MG63 (cell line): ENCODE measurements at places on chromosomes 1 and 21.
A peak's percentile ranks its signal among the peaks of the same experiment; 100 is the strongest.

DNA sequence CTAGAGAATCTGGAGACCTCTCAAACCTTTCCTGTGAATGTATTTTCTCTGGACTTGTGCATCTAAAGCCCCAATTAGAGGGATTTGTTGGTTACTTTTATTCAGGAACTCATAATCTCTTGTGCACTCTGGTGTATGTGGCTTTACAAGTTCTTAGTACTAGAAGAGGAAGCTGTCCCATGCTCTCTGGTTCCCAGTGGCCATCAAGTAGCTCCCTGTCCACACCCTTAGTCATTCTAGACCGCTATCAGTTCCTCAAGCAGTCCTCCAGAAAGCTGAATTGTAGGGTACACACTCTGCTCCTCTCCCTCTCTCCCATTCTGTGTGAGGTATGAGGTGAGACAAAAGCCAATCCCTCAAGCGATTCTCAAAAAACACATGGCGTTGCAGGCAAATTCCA is 470.3 kb downstream of the PTPRC start:
- DNase-seq, result no peak

GRCh38 chr1:31624731-31625514 is 7.4 kb downstream of the HCRTR1 start:
- DNase-seq, result no peak

DNA sequence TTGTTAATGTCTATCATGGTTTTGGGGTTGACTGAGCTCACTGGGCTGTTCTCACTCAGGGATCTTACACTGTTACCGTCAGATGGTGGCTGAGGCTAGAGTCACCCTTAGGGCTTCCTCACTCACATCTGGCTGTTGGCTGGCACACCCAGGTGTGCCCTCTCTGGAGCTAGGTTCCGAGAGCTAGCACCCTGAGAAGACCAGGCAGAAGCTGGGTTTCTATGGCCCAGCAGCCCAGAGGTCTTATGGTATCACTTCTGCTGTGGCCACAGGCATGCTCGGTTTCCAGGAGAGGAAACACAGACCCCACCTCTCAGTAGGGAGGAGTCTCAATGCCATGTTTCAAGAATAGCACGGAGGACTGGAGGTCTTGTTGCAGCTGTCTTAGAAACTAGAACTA is 20.7 kb upstream of the KIF1B start:
- DNase-seq, result no peak

DNA sequence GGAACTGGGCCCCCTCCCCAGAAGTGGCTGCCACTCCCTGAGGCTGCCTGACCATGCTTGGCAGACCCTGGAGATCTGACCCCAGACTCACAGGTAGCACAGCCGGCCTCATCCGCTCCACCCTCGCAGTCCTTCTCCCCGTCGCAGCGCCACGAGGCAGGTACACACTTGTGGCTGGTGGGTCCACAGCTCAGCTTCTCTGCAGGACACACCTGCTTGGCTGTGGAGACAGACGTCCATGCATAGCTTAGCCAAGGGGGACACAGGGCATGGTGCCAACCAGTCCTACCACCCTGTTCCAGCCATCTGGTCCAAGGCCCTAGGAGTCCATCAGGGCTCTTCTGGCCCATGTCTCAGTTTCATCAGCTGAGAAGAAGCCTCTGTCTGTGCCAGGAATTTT is 42.2 kb upstream of the MAGOH start:
- DNase-seq, result no peak

GRCh38 chr21:14448784-14449183 is 65.8 kb upstream of the HSPA13 start:
- DNase-seq, result no peak

DNA sequence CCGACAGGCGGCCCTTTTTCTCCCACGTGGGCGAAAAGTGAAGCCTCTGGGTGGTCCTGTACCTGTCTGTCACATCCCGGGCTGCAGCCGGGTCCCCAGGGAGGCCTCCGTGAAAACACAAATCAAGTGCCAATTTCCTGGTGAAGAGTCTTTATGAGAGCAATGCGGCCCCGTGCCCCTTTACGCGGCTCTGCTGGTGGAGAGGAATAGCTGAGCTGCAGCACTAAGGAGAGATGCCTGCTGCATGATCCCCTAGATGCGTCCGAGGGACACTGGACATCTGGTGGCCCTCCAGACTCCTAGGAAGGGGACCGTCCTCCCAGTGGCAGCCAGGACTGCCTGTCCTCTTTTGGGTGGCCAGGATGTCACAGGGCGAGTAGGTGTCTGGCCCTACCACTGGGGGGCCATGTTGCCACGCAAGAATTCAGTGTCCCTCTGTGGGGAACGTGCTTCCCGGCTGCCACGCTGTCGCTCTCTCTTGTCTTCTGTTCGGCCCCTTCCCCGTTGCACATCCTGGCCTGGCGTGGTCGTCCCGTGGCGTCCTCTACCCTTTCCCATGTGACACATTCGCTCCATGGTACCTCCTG is 38.7 kb downstream of the COL18A1 start:
- DNase-seq, result no peak

GRCh38 chr1:77768006-77768405 is 8.4 kb upstream of the USP33 start:
- no peak for DNase-seq

- no peak for DNase-seq
Measured at GRCh38 chr1:191831572-191831971, 326.7 kb upstream of the RGS18 start.

- peak; percentile 70 for DNase-seq
Measured at GRCh38 chr1:226939438-226940028, 561 bp upstream of the COQ8A start.

- DNase-seq, result no peak
Measured at GRCh38 chr1:84936116-84936810, 43.3 kb upstream of the LPAR3 start.

DNA sequence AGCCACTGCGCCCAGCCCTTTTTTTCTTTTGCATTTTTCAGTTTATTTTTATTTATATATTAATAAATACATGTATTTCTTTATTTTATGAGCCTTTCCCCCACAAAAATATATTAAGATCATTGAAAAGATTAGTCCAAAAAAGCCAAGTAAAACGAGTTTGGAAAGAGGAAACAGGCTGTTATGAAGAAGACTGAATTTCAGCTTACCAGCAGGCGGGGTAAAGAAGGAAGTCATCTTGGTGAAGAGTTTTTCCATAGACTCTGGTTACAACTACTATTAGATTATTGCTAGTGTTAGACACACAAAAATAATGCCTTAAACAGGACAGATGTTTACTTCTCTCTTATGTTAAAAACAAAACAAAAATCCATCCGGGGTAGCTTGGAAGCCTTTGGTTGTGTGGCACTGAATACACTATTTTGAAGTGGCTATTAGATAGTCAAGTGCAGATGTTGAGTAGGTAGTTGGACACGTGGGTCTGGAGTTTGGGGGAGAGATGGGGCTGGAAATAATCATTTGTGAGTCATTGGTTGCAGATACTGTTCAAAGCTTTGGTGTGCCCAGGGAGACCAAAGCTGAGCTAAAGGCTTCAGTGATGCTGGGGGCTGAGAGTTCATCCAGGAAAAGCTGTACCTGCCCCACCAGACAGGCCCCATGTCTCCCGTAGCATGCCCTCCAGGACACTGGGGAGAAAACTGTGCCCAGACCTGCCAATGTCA is 8.7 kb upstream of the LRRC71 start:
- DNase-seq, result no peak

- peak; percentile 32 for DNase-seq
Measured at GRCh38 chr1:234743791-234744611, 134.0 kb upstream of the IRF2BP2 start.

- DNase-seq, result no peak
Measured at GRCh38 chr1:167997037-167997575, 60.2 kb upstream of the MPC2 start.

- no peak for DNase-seq
Measured at GRCh38 chr1:60151311-60151710, 77.7 kb upstream of the C1orf87 start.

- DNase-seq, result no peak
Measured at GRCh38 chr1:6776389-6776788, 8.9 kb upstream of the CAMTA1 start.

DNA sequence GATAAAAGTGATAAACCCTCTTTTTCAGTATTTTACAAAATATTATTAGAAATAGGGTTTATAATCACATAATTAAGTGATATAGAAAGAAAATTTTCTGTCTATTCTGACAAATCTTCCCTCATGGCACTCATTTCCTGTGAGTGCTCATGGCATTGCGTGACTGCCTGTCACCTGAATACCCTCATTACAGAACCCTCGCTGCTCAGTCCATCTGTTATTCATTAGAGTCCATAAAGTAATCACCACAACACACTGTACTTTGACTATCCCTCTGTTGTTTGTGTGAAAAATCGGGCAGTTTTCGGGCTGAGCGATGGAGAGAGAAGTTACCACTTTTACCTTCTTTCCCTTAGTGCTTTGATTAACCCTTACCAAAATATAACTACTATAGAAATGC is 100.4 kb upstream of the BRINP3 start:
- peak; percentile 20 for DNase-seq

DNA sequence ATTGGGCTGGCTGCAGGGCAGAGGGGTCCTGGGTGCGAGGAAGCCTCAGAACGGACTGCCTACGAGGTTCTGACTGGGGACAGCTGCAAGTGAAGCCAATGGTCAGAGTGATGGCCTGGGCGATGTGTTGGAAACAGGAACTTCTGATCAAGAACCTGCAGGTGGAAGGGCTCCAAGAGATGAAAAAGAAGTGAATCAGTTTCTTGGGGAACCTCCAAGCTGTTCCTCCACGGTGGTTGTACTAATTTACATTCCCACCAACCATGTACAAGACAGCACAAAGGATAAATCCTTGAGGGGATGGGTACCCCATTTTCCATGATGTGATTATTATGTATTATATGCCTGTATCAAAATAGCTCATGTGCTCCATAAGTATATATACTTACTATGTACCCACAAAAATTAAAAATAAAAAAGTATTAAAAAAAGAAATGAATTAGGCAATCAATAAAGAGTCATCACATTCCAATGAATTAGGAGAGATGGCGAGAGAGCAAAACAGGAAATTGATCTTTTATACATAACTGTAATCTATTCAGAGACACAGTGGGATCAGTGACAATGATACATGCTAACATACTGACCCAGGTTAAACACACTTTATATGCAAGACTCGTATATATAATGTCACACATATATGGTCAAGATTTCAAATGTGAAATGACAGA is 58.1 kb downstream of the PTPN14 start:
- peak; percentile 48 for DNase-seq

- no peak for DNase-seq
Measured at GRCh38 chr1:82947278-82947677, 1051.7 kb downstream of the TTLL7 start.

GRCh38 chr1:168091720-168092550 is 44.8 kb downstream of the GPR161 start:
- DNase-seq, result no peak

DNA sequence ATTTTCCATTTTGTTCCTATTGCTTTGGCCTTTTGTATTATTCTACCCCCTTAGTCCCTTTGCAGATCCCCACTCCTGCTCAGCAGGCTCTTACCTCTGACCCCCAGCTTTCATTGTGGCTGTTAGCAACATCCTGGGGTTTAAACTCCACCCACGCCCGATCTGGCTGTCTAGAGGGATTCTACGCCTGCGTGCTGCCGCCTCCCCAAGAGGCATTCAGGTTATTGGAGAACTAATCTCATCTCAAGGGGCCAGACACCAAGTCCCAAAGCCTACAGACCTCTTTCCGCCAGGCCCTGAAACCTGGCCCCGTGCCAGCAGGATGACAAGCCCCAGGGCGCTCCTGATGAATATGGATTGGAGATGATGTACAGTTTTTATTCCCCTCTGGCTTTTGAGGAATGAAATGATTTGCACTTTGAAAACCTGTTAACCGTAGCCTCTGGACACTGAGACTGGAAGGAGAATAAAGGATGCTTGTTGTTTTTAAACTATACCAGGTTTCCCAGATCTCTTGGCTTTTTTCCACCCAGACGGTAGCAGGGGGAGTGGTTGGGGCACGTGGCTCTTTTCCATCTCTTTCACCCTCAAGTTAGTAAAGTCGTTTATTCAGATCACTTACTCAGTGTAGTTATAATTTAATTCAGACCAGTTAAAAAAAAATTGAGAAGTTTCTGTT is 14.5 kb upstream of the IKBKE start:
- DNase-seq, result no peak

DNA sequence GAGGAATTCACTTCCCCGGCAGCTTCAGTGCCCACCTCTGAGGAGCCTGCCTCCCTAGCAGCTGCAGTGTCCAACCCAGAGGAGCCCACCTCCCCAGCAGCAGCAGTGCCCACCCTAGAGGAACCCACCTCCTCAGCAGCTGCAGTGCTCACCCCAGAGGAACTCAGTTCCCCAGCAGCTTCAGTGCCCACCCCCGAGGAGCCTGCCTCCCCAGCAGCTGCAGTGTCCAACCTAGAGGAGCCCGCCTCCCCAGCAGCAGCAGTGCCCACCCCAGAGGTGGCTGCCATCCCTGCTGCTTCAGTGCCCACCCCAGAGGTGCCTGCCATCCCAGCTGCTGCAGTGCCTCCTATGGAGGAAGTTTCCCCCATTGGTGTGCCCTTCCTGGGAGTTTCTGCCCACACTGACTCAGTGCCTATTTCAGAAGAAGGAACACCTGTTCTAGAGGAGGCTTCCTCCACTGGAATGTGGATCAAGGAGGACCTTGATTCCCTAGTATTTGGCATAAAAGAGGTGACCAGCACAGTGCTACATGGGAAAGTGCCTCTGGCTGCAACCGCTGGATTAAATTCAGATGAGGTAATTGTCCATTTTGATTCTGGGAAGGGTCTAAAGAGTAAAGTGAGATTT is 77.4 kb upstream of the BMP8A start:
- no peak for DNase-seq

DNA sequence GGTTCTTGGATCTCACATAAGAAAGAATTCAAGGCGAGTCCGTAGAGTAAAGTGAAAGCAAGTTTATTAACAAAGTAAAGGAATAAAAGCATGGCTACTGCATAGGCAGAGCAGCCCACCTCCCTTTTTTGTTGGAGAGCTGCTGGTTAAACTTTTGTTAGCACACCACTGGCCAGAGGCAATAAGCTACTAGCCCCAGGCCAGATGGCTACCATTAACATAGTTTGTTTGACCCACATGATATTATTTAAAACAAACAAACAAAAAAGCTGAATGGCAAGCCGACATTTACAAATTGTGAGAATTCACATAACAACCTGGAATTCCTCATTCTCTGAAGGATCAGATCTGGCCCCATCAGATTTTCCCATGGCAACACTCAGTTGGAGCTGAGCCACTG is 19.1 kb upstream of the PAXBP1 start:
- DNase-seq, result no peak

DNA sequence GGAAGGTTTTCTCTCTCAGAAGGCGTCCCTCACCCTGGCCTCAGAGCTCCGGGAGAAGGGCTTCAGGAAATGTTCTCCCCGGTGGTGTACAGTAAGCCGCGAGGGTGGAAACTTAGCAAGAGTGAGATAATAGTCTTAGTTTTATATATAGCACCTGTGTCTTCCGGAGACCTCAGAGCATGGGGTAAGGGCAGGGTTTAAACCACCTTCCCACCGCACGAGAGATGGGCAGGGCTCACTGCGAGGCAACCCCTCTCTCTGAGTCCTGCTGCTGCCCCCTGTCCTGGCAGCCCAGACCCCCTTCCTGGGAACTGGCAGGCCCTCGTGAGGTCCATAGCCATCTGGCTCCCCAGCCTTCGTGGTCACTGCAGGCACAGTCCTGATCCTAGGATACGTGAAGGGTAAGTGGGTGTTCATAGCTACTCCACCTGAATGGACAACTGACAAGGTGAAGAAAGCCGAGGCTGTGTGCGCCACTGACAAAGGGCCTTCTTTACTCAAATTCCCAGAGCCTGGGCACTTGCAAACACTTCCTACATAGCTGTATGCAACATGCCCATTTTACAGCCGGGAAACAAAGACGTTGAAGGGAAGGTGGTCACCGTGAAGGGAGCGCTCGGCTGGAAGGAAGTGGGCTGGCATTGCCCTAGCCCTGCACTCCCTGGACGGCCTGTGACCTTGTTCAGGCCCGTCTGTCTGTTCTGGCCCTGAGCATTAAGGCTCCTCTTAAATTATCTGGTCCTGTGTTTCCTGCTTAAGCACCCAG is 26.9 kb downstream of the ITPKB start:
- DNase-seq, result no peak
